Epithelial cell of proximal tubule (primary cell): ENCODE measurements at places on chromosomes 2 and 18. TPM values are rescaled to one million over a fixed set of nuclear protein-coding genes. Genes with fewer than 3 reads are reported as not detected.

Gene DNMT3A
- total RNA-seq, result 15.4 and 20.5 TPM in 2 replicates

Gene MAP4K4
- 84.3 and 115 TPM in 2 replicates for total RNA-seq

Gene IL1R2
- total RNA-seq, result 5.4 and 12.6 TPM in 2 replicates

Gene ITGA6
- total RNA-seq, result 87.0 and 100 TPM in 2 replicates

Gene PLEKHH2
- total RNA-seq, result 2.7 and 4.2 TPM in 2 replicates

Gene SULT6B1
- total RNA-seq, result not detected in 2 replicates

Gene SERPINB12
- not detected in 2 replicates for total RNA-seq

Gene RFX8
- total RNA-seq, result not detected in 2 replicates

Gene SPC25
- total RNA-seq, result 39.7 and 42.1 TPM in 2 replicates

Gene IGFBP2
- 409 and 423 TPM in 2 replicates for total RNA-seq

Gene EVA1A
- total RNA-seq, result 53.7 and 67.0 TPM in 2 replicates

Gene DIPK1C
- total RNA-seq, result not detected in 2 replicates

Gene GCG
- total RNA-seq, result not detected in 2 replicates

Gene IL1F10
- not detected in 2 replicates for total RNA-seq

Gene IL18R1
- 0.12 and 2.5 TPM in 2 replicates for total RNA-seq

Gene PROKR1
- total RNA-seq, result 0.14 TPM in 1 of 2 replicates, not detected in the other

Gene GKN1
- not detected in 2 replicates for total RNA-seq

Gene OTX1
- not detected in 2 replicates for total RNA-seq

Gene KRTCAP3
- total RNA-seq, result 10.0 and 20.5 TPM in 2 replicates

Gene PDCD1
- 0.29 and 0.92 TPM in 2 replicates for total RNA-seq
